ENCODE measurements at places on chromosomes 2 and 18. TPM values are rescaled to one million over a fixed set of nuclear protein-coding genes. Genes with fewer than 3 reads are reported as not detected.

- DNase-seq: no peak
These were observed 283.9 kb downstream of the ALPK2 start for GRCh38 chr18:58344861-58345463.

Gene PHLPP1
- total RNA-seq: 16.1 TPM

DNA sequence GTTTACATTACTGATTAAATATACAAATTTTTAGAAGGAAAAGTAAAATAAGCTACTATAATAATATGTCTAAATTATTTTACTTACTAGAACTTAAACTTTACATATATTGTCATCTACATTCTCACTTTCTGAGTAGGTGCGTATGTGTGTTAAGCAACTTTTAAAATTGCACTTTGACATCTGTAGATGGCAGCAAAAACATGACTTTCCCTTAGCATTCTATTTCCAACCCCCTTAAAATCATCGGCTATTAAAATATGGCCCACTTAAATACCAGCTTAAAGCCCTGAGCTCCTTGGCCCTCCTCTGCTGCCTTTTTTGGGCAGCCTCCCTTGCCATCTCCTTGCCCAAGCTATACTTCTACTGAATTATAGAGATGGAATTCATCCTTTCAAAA, 78.0 kb downstream of the UPP2 start:
- DNase-seq: no peak

Gene ANKRD23
- total RNA-seq: 23.1 TPM

Gene ITGB6
- not detected for total RNA-seq

- no peak for DNase-seq
These were observed 6.2 kb downstream of the ASXL2 start for GRCh38 chr2:25872134-25872533.

GRCh38 chr18:3245853-3246634, 1.6 kb upstream of the MYL12A start:
- DNase-seq: peak; percentile 82

Gene PLEKHH2
- 47.7 TPM for total RNA-seq

- peak; percentile 12 for DNase-seq
These were observed 641 bp downstream of the MAPRE3 start for GRCh38 chr2:26970928-26971627.

DNA sequence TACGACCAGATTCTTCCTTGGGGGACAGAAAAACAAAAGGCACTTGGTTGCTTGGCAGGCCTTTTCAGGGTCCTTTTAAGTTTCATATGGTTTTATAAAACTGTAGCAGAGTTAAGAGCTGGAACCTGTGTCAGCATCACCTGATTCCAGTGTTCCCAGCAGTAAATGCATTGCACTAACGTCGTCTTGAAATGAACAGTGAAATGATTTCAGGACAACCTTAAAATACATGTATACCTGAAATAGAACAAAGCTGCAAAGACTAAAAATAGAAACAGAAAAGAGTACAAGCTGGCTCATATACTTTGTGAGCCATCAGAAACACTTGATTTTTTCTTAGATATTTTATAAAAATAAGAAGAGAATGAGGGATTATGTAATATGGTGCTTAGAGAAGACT, 51.9 kb downstream of the ACSL3 start:
- no peak for DNase-seq

Gene LIMS3
- 7.1 TPM for total RNA-seq

DNA sequence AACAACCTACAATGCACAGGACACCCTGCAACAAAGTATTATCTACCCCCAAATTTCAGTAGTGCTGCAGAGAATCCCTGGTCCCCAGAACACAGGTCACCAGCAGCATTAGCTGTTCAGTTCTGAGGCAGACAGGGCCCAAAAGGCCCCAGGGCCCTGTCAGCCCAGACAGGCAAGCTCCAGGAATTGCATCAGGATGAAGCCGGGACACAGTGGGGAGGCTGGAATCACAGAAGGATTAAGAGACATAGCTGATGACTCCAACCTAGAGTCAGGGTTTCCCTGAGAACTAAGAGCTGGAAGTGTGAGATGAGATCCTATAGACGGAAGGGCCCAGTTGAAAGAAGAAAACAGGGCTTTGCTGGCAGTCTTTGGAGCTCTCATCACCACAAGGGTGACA, 148.1 kb downstream of the GALNT14 start:
- no peak for DNase-seq

DNA sequence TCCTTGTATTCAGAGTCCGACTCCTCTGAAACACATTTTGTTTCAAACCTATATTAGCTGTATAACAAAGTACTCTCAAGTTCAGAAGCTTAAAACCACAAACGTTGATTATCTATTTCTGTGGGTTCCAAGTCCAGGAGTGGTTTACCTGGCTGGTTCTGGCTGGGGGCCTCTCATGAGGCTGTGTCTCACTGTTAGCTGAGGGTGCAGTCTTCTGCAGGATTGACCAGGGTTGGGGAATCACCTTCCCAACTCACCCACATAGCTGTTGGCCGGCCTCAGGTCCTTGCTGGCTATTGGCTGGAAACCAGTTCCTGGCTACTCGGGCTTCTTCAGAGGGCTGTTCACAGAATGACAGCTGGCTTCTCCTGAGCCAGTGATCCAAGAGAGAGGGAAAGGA, 18.0 kb upstream of the ATIC start:
- DNase-seq: no peak

DNA sequence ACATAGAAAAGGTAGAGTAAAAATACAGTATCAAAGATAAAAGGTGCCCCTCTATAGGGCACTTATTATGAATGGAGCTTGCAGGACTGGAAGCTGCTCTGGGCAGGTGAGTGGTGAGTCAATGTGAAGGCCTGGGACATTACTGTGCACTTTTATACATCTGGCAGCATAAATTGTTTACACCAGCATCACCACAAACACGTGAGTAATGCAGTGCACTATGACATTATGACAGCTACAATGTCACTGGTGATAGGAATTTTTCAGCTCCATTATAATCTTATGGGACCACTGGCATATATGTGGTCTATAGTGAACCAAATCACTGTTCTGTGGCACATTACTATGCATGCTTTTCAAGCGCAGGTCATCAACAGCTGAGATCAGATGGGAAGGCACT, 48.1 kb downstream of the TPGS2 start:
- no peak for DNase-seq

Gene ACVR1C
- 9.4 TPM for total RNA-seq

Gene ANKRD30BL
- total RNA-seq: not detected

DNA sequence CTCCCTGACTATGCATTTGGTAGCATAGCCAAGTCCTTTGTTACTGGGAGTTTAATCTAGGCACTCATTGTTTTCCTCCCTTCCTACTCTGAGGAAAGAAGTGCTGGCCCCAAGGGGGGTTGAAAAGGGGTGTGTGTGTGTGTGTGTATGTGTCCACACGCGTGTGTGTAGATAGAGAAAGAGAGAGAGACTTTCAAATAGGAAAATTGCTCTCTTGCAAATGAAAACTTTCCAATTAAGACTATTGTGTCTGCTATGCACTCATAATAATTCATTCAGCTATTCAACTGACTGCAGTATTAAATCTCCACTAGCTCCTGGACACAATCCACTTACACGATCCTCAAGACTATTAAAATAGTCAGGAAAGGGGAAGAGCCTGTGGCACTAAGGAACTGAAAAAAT, 92.9 kb upstream of the CSRNP3 start:
- no peak for DNase-seq

DNA sequence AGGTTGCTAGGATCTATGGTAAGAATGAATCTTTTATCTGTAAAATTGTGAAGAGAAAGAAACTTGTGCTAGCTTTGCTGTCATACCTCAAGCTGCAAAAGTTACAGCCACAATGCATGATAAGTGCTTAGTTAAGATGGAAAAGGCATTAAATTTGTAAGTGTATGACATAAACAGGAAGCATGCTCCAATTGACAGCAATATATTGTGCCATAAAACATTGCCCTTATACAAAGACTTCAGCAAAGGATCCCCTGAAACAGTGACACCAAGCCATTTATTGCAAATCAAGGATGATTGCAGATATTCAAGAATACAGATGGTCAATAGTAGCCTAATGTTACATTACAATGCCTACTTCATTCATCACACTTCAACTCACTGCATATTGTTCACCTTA, 283.1 kb downstream of the CPS1 start:
- DNase-seq: no peak

Gene POTEC
- total RNA-seq: not detected
